ENCODE measurements at places on chromosomes 2 and 18. TPM values are rescaled to one million over a fixed set of nuclear protein-coding genes. Genes with fewer than 3 reads are reported as not detected.

- no peaks in the 10 kb centered on the region for H3K4me1 ChIP-seq
- no peaks in the 10 kb centered on the region for H3K36me3 ChIP-seq
- no peak for DNase-seq
- no peak overlapping the region for H3K4me3 ChIP-seq
- peaks cover 3% of the 10 kb centered on the region for H3K27me3 ChIP-seq
- H3K27ac ChIP-seq, result no peak overlapping the region
These were observed 125.6 kb upstream of the PKDCC start for GRCh38 chr2:41922177-41922576.

GRCh38 chr2:236794176-236794957, 224.7 kb downstream of the ACKR3 start:
- H3K36me3 ChIP-seq, result no peaks in the 10 kb centered on the region
- DNase-seq, result no peak
- H3K4me1 ChIP-seq, result no peaks in the 10 kb centered on the region
- H3K4me3 ChIP-seq, result no peak overlapping the region
- H3K27me3 ChIP-seq, result peaks cover 5% of the 10 kb centered on the region

DNA sequence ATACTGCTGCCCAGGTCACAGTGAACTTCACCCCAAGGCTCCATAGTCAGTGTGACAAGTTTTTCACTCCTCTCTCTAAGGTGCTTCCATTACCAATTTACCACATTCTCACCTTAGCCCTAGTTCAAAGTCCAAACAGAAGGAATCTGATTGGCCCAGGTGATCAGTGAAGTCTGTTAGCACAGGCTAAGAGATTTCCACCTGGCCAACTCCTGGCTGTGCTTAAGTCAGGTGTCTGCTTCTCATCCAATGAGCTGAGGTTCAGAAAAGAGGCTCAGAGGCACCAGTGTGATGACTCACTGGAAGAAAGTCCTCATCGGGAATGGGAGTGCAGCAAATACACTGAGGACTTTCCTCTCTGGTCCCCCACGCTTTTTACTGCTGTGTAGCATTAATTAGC, 164.4 kb upstream of the MGAT5 start:
- no peak for DNase-seq
- no peak overlapping the region for H3K4me3 ChIP-seq
- no peak overlapping the region for H3K27ac ChIP-seq
- peaks cover 7% of the 10 kb centered on the region for H3K27me3 ChIP-seq
- no peaks in the 10 kb centered on the region for H3K36me3 ChIP-seq

GRCh38 chr18:56393870-56394269, 244.5 kb downstream of the TXNL1 start:
- no peaks in the 10 kb centered on the region for H3K36me3 ChIP-seq
- no peak for DNase-seq
- H3K4me1 ChIP-seq, result no peaks in the 10 kb centered on the region
- peaks cover 2% of the 10 kb centered on the region for H3K27me3 ChIP-seq
- H3K4me3 ChIP-seq, result no peak overlapping the region

DNA sequence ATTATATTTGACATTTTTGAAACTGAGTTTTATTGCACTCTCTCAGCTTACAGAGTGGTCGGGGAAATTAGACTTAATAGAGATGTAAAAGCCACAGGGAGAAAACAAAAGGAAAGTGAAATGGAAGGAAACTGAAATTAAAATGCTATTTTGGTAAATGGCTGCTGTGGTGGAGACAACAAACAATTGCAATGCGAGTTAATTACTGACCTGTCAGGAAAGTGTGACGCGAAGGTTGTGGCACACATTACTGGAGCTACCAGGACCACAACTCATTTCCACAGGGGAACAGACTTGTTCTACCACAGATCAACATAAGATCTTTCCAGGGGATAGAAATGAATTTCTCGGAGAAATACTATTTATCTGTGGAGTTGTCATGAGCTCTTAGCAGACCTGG, 19.5 kb downstream of the ARHGAP15 start:
- H3K27me3 ChIP-seq, result no peaks in the 10 kb centered on the region
- peak overlapping the region; percentile 55 for H3K27ac ChIP-seq
- H3K4me1 ChIP-seq, result peaks cover 70% of the 10 kb centered on the region
- H3K36me3 ChIP-seq, result peaks cover 45% of the 10 kb centered on the region

- no peak overlapping the region for H3K4me3 ChIP-seq
- H3K27me3 ChIP-seq, result peaks cover 4% of the 10 kb centered on the region
- H3K36me3 ChIP-seq, result no peaks in the 10 kb centered on the region
- H3K27ac ChIP-seq, result no peak overlapping the region
These were observed 183.9 kb downstream of the LPIN1 start for GRCh38 chr2:11930211-11930761.

Gene FAM110C
- total RNA-seq, result 0.69 TPM

Gene ASAP2
- total RNA-seq, result not detected

GRCh38 chr2:237471438-237472186, 15.4 kb upstream of the MLPH start:
- H3K27ac ChIP-seq, result no peak overlapping the region
- no peaks in the 10 kb centered on the region for H3K36me3 ChIP-seq
- no peak for DNase-seq

DNA sequence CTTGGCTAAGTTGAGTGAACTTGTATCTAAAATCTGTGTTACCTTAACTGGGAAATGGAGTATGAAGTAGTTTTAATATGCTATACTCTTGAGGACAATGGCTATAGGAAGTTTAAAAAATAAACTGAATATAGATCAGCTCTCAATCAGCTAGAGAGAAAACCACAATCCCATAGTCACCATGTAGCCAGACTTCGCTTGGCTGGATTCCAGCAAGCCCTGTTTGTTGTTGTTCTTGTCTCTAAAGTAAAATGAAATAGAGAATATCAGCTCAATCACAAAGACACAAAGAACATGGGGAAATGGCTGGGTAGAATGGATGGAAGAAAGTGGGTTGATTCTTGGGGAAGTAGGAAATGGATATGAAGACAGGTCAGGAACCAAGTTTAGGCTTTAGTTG, 234.9 kb downstream of the PHLPP1 start:
- H3K36me3 ChIP-seq, result no peaks in the 10 kb centered on the region
- H3K27ac ChIP-seq, result no peak overlapping the region
- H3K27me3 ChIP-seq, result no peaks in the 10 kb centered on the region
- DNase-seq, result no peak

Gene SAG
- not detected for total RNA-seq

- H3K27ac ChIP-seq, result no peak overlapping the region
- H3K4me3 ChIP-seq, result no peak overlapping the region
- no peaks in the 10 kb centered on the region for H3K36me3 ChIP-seq
- H3K27me3 ChIP-seq, result peaks cover 11% of the 10 kb centered on the region
These were observed 15.6 kb downstream of the BMP10 start for GRCh38 chr2:68855550-68855949.

DNA sequence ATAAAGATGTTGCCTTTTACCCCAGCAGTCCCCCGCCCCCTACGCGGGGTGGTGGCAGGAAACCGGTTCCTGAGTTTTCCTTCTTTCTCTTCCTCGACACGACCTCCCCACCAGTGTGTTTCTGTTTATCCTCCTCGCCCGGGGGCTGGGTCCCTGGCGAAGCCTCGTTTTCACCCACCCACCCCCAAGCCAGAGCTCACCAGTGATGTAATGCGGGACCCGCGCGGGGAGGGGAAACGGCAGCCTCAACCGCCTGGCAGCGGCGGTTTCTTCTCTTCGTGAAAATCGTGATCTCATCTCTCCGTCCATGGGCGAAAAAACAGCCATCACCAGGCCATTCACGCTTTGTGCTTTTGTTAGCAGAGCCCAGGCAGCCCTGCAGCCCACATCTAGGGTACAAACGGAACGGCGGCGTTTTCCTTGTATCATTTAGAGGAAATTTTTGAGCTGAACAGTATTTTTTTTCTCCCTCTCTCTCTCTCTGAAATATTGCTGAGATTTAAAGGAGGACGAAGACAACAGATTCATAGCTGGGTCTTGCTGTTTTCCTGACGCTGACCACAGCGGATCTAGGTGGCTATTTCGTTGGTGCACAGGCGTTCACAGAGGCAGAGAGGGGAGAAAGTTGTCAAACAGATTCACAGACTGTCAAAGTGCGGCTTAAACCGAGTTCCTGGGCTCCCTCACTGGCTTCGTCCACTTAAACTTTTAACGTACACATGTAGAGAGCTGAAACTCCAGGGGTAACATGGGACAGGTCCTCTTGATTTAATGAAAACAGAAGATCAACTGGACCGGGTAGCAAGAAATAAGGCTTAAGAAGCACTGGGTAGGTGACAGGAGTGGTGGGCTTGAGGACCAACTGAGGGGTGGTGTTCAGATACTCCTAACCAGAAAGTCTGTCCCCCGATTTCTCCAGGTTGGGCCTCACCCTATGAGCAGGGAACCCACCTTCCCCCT, 21.9 kb upstream of the PAX3 start:
- DNase-seq, result no peak
- H3K4me3 ChIP-seq, result peak overlapping the region; percentile 71
- no peak overlapping the region for H3K27ac ChIP-seq
- H3K4me1 ChIP-seq, result peaks cover 5% of the 10 kb centered on the region
- H3K27me3 ChIP-seq, result peaks cover 51% of the 10 kb centered on the region

DNA sequence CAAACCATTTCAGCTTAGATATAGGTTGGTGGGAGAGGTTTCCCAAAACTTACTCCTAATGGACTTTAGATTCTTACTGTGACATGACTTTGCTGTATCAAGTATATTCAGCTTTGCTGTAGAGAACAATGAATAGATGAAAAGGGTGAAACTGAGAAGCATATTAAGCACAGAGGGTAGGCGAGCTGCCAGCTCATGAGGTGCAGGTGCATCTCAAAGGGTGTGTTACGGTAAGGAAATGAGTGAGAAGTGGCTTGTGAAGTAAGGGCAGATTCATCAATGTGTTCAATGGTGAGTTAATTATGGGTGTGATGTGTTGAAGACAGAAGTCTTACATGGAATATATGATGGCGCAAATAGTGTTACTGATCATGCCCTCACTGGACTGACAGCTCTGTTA, 49.3 kb downstream of the CD8B2 start:
- H3K27me3 ChIP-seq, result peaks cover 4% of the 10 kb centered on the region
- no peak for DNase-seq
- peaks cover 8% of the 10 kb centered on the region for H3K4me1 ChIP-seq
- H3K36me3 ChIP-seq, result no peaks in the 10 kb centered on the region
- no peak overlapping the region for H3K27ac ChIP-seq
- H3K4me3 ChIP-seq, result no peak overlapping the region
